ENCODE measurements at places on chromosomes 7 and 10.

DNA sequence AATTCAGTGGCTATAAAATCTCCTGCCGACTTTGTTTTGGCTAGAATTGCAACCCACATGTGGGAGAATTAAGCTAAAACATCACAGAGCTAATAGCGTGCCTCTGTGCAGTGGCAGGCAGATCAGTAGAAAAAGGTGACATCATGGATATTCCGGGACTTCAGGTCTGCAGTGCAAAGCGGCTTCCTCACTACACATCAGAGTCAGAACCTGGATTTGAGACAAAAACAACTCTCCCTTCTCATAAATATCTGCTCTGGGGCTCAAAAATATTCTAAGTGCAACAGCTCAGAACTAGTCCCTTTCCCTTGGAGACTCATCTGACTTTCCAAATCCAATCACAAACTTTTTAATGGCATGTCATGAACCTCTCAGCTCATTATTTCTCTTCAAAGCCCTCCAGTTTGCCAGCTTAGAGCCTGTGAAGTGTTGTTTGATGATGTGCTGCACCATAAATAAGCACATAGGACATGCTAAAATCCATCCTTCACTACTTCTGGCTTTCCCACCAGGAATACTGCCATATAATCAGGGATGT is 337.1 kb downstream of the RNLS start:
- no peak for DNase-seq

GRCh38 chr10:106897719-106898118 is 266.8 kb downstream of the SORCS1 start:
- no peak for DNase-seq

DNA sequence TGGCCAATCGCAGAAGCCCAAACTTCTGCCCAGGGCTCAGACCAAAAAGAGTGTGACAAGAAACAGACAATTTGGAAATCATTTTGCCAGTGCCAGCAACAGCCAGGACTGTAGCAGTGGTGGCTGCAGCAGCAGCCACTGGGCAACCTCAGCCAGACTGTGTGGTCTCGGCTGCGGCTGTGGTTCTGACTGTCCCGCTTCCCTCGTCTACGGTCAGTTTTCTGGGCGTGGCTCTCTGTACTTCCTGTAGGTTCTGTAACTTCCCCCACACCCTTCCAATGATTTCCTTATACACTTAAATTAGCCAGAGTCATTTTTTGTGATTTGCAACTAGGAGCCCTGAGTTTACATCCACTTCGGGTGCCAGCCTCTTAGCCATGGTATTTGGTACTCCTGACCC is 39.9 kb downstream of the CYTH3 start:
- no peak for DNase-seq

DNA sequence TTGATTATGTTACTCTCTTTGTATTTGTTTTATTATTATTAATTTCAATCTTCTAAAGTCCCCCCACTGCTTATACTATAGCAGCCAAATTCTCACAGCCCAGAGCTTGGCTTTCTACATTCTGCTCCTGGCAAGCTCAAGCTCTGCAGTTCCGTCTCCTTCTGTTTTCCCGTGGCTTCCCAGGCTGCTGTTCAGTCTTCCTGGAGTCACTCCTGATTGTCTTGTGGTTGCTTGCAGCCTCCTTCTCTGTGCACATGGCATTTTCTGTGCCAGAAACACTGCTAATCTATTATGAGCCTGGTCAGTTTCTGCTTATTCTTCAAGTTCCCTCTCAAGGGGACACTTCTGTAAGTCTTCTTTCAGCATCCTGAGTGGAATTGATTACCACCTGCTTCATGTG is 533.7 kb upstream of the IGFBP3 start:
- DNase-seq, result no peak

- DNase-seq, result no peak
These were observed 12.3 kb upstream of the PDCD4 start for GRCh38 chr10:110859206-110859972.

DNA sequence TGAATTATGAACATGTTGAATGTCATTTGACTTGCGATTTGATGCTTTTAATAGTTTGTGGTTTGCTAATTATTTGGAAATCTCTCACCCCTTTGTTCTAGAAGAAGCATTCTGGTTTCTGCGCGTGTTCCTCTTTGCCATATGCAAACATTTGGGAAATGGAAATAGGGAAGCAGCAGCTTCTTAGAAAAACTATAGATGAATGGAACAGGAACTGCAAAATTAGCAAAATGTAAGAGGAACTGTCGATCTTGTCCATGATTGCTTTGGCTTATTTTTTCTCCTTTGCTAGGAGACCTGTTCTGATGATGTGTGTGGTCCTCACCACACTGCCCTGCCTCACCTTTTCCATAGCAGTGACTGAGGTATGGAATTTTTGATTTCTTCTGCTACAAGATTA is 19.0 kb downstream of the TMEM236 start:
- DNase-seq, result no peak

DNA sequence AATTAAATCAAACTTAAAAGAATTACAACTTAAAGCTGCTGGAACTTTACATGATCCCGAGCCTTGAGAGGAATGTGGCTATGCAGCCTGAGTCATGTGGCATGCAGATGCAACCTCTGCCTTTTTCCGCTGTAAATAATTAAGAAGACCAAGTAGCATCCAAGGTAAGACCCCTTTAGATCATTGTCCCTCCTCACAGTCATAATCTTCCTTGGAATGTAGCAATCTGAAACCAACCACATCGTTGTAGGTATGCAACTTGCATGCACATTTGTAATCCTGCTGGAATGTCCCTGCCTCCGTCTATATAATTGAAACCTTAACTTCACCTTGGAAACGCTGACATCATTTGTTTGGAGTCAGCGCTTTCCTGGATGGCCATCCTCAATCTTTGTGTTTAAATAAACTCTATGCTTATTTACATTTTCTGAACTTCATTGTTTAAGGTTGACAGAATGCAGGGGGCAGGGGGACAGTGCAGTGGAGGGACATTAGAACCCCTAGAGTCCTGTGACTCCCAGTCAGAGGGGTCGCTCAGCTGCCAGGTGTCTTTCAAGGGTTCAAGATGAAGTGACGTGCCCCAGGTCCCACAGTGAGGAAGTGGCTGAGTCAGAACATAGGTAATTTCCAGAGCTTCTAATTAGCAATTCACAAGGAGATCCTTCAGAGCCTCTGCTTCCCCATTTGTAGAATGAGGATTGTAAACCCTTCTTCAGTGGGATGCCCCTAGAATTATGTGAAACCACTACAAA is 110.7 kb downstream of the RALA start:
- DNase-seq, result no peak

All from GM13977 (cell line).